ENCODE measurements at places on chromosomes 12 and 14.
A peak's percentile ranks its signal among the peaks of the same experiment; 100 is the strongest.

DNA sequence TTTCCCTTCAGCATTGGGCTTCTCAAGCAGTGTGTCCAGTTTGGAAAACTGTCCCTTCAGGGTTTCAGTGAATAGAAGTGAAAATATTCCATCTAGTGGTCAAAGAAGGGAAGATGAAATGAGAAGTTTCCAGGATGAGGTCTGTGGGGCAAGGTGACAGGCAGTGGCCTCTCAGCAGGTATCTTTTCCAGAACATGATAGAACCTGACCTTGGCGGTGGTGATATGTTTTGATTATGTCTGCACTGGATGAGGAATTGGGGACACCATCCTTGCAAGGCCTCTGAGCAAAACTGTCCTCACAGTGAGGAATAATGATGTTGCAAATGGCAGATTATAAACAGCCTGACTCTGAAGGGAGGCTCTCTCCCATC, 4.7 kb downstream of the GPX2 start:
- DNase-seq: peak; percentile 16

DNA sequence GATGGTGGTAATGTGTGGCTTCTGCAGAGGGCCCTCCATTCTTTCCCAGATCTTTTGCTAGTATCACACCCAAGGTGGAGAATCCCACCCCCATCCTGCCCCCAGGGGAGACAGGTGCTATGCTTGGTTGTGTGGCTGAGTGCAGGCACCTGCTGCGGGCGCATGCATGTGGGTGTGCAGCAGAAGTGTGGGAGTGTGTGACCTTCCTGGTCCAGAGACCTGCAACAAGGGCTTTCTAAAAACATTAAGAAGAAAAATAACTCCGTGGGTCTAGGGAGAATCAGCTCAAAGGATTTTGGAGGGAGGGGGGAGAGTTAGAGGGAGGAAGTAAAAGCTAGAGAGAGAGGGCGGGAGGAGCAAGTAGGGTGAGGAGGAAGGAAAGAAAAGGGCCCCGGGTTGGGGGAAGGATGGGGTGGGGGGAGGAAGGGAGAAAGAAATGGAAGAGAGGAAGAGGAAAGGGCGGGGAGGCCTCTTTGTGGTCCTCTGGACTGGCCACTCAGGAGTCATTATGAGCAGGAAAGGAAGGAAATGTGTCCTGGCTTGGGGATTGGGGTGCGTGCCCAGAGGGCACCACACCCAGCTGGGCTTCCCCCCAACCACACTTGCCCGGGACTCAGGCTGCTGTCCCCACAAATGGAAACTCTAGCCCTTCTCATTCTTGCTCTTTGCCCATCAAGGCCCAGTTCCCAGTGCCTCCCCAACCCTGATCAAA, 3.1 kb upstream of the FIGNL2 start:
- no peak for DNase-seq

DNA sequence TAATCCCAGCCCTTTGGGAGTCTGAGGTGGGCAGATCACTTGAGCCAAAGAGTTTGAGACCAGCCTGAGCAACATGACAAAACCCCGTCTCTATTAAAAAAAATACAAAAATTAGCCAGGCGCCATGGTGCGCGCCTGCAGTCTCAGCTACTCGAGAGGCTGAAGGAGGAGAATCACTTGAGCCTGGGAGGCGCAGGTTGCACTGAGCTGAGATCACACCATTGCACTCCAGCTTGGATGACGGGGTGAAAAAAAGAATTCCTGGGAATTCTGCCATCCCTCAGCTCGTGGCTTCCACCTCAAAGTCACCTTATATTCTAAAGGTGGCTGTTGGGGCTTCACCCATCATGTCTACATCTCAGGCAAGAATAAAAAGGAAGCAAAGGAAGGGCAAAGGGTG, 12.9 kb downstream of the BCL2L14 start:
- DNase-seq: no peak

DNA sequence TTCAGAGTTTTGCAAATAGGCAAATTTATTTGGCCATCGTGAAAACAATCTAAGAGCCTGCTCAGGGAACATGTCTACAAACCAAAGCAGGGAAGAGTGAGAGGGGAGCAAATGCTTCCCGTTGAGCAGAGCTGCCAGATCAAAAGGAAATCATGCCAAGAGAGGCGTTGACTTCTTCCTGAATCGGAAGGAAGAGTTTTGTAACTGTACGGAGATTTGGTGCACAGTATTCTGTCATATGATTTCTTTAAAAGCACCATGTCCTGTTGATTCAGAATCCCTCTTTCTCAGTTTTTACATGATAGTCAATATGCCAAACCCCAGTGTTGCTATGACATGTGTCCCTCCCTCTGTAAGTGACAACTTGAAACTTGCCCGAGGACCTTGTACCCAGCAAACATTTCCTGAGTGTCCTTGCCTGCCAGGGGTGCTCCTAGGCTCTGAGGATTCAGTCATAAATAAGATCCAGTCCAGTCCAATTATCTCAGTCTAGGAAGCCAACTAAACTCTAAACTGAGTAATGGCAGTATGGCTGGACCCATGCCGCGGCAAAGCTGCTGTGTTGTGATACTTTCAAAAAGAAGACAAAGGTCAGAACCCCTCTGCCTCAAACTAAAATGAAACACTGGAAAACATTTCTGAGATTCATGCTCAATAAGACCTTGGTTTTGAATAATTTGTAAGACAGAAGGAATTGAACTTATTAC, 300.1 kb upstream of the FKBP4 start:
- no peak for DNase-seq

DNA sequence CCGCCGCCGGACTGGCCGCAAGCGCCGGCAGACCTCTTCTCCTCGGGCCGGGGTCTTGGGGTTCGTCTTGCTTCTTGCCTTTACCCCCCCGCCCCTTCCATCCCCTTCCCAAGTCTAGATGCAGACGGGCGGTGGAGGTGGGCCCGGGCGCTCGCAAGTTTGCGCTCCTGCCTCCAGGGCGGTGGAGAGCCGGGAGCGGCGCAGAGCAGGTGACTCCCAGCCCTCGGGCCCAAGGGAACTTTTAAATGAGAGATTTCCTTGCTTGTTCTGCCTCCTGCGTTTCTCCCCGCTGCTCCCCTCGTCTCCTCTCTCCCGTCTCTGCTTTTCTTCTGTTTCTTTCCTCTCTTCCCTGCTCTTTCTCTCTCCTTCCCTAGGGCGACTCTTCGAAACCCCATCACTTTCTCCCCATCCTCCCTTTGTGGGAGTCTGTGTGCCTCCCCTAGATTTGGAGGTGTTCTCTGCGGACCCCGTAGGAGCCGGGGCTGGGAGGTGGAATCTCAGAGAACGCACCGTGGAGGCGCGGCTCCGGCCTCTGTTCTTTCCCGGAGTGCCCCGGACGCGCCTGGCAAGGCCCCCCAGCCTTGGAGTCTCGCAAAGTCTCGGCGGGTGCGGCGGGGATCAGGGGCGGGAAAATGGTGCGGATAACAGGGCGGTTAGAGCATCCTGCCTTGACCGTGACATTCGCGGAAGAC, 114.7 kb upstream of the MYL2 start:
- DNase-seq: no peak

DNA sequence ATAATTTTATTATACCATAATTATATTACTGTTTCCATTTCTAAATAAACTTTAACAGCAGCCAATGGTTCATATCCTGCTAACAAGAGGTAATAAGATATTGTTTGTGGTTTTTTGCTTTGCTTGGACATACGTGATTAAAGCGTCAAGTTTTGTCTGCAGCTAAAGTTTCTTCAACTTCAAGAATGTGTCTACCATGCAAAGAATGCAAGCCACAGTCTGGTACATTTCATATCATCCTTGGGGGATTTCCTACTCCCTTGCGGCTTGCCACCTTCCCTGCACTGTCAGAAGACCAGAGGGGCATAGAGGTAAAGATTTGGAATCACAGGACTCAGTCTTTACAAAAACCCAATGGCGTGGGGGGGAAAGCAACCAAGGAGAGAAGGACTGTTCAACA, 125.2 kb downstream of the MED13L start:
- DNase-seq: no peak
